Thoracic aorta endothelial cell (primary cell): ENCODE measurements at places on chromosomes 16 and 17. TPM values are rescaled to one million over a fixed set of nuclear protein-coding genes. Genes with fewer than 3 reads are reported as not detected.

The HYDIN gene
- total RNA-seq, result not detected in 2 replicates

The GSDMA gene
- total RNA-seq, result not detected in 2 replicates

The RPUSD1 gene
- 31.8 and 38.6 TPM in 2 replicates for total RNA-seq

The KRTAP1-5 gene
- total RNA-seq, result not detected in 2 replicates

The SLC9A5 gene
- 0.40 and 0.65 TPM in 2 replicates for total RNA-seq

The TP53TG3 gene
- total RNA-seq, result not detected in 2 replicates

The NPB gene
- total RNA-seq, result 0.13 and 0.22 TPM in 2 replicates

The ZNF594 gene
- total RNA-seq, result 5.2 and 6.7 TPM in 2 replicates

The DNAH9 gene
- total RNA-seq, result under 0.01 and 0.07 TPM in 2 replicates

The TOP3A gene
- 58.6 and 62.0 TPM in 2 replicates for total RNA-seq

The GNG13 gene
- not detected in 2 replicates for total RNA-seq

The PSKH1 gene
- 13.6 and 16.9 TPM in 2 replicates for total RNA-seq

The FAM117A gene
- total RNA-seq, result 5.9 and 7.8 TPM in 2 replicates

The TAT gene
- not detected in 2 replicates for total RNA-seq

The CMTM2 gene
- total RNA-seq, result not detected in 2 replicates

The EXOC3L1 gene
- total RNA-seq, result 3.3 and 4.0 TPM in 2 replicates

The KLHL10 gene
- not detected in 2 replicates for total RNA-seq

The KIF18B gene
- 12.0 and 22.3 TPM in 2 replicates for total RNA-seq

The MAP3K3 gene
- total RNA-seq, result 82.7 and 108 TPM in 2 replicates

The SLC16A5 gene
- total RNA-seq, result 4.7 and 11.6 TPM in 2 replicates

The RFWD3 gene
- total RNA-seq, result 44.7 and 56.7 TPM in 2 replicates

The EPN3 gene
- total RNA-seq, result 0.07 and 0.13 TPM in 2 replicates

The CAPNS2 gene
- total RNA-seq, result 2.2 and 3.3 TPM in 2 replicates

The FSCN2 gene
- 0.43 and 0.53 TPM in 2 replicates for total RNA-seq

The UBFD1 gene
- 56.4 and 99.2 TPM in 2 replicates for total RNA-seq

The RRN3 gene
- 39.3 and 41.5 TPM in 2 replicates for total RNA-seq

The JPH3 gene
- total RNA-seq, result 0.13 TPM in 1 of 2 replicates, not detected in the other

The RHBDL1 gene
- total RNA-seq, result 0.27 and 0.29 TPM in 2 replicates

The CHRNE gene
- 0.13 and 0.43 TPM in 2 replicates for total RNA-seq

The ZNF597 gene
- total RNA-seq, result 2.7 and 3.5 TPM in 2 replicates

The PPM1E gene
- total RNA-seq, result under 0.01 TPM in 2 replicates

The ABCC3 gene
- total RNA-seq, result 3.9 and 4.7 TPM in 2 replicates

The KRTAP9-4 gene
- total RNA-seq, result not detected in 2 replicates

The TPSD1 gene
- total RNA-seq, result not detected in 2 replicates

The KRTAP1-1 gene
- not detected in 2 replicates for total RNA-seq

The HSD11B2 gene
- 0.07 TPM in 1 of 2 replicates, not detected in the other for total RNA-seq

The INCA1 gene
- total RNA-seq, result 0.22 and 0.27 TPM in 2 replicates

The SHBG gene
- not detected in 2 replicates for total RNA-seq

The TLK2 gene
- total RNA-seq, result 58.2 and 60.9 TPM in 2 replicates

The NPIPB8 gene
- total RNA-seq, result 0.27 TPM in 1 of 2 replicates, not detected in the other

The SLC13A2 gene
- total RNA-seq, result not detected in 2 replicates

The NPIPB13 gene
- total RNA-seq, result 3.2 and 4.0 TPM in 2 replicates

The KCNJ12 gene
- 1.3 and 4.7 TPM in 2 replicates for total RNA-seq

The TM4SF5 gene
- not detected in 2 replicates for total RNA-seq

The MYH2 gene
- not detected in 2 replicates for total RNA-seq

The TP53I13 gene
- 25.3 and 26.7 TPM in 2 replicates for total RNA-seq

The BCO1 gene
- total RNA-seq, result not detected in 2 replicates

The NHLRC4 gene
- total RNA-seq, result 0.86 and 1.1 TPM in 2 replicates

The PPY gene
- not detected in 2 replicates for total RNA-seq

The UMOD gene
- total RNA-seq, result not detected in 2 replicates

The TMEM238L gene
- total RNA-seq, result not detected in 2 replicates

The PRR35 gene
- 0.07 TPM in 1 of 2 replicates, not detected in the other for total RNA-seq

The CIBAR2 gene
- total RNA-seq, result not detected in 2 replicates

The STH gene
- not detected in 2 replicates for total RNA-seq
